ENCODE measurements at places on chromosomes 1 and 21.

GRCh38 chr1:158600735-158601134 lies 4.3 kb upstream of the OR10Z1 start:
- no peak for DNase-seq

- DNase-seq = peak; percentile 78
These were observed 49.1 kb upstream of the CR2 start for GRCh38 chr1:207404849-207405525.

GRCh38 chr1:224733027-224733911 lies 117.2 kb downstream of the CNIH3 start:
- DNase-seq = peak; percentile 77

- no peak for DNase-seq
These were observed 195.3 kb downstream of the ZC3H11B start for GRCh38 chr1:219417610-219418009.

GRCh38 chr1:73516451-73516850 lies 681.5 kb downstream of the LRRIQ3 start:
- DNase-seq = no peak
